ENCODE measurements at places on chromosomes 16 and 17. TPM values are rescaled to one million over a fixed set of nuclear protein-coding genes. Genes with fewer than 3 reads are reported as not detected.

Gene JPT1
- 14.0 TPM for total RNA-seq

Gene CCDC200
- not detected for total RNA-seq

Gene NPIPB2
- total RNA-seq: 2.5 TPM

Gene ANKRD40
- 54.4 TPM for total RNA-seq

Gene ABCA10
- 6.4 TPM for total RNA-seq

Gene UTS2R
- 2.1 TPM for total RNA-seq
